ENCODE measurements at places on chromosomes 5 and 9.

- DNase-seq: peak; percentile 41
Observed at GRCh38 chr9:79565245-79565644, 6.5 kb upstream of the TLE4 start.

GRCh38 chr5:172699423-172699822 lies 58.4 kb downstream of the NEURL1B start:
- no peak for DNase-seq

DNA sequence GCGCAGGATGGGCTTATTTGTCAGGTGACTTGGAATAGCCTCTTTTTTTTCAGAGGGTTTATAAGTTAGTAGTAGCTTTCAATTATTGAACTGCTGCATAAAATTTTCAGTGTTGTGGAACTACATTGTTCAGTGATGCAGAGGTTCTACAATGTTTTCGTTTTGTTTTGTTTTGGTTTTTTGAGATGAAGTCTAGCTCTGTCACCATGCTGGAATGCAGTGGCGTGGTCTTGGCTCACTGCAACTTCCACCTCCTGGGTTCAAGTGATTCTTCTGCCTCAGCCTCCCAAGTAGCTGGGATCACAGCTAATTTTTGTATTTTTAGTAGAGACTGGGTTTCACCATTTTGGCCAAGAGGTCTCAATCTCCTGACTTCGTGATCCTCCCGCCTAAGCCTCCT lies 22.0 kb downstream of the NUP188 start:
- DNase-seq: no peak

GRCh38 chr9:112396872-112397271 lies 17.0 kb downstream of the HSDL2 start:
- no peak for DNase-seq

GRCh38 chr5:122295138-122295537 lies 16.9 kb upstream of the SNCAIP start:
- DNase-seq: no peak

DNA sequence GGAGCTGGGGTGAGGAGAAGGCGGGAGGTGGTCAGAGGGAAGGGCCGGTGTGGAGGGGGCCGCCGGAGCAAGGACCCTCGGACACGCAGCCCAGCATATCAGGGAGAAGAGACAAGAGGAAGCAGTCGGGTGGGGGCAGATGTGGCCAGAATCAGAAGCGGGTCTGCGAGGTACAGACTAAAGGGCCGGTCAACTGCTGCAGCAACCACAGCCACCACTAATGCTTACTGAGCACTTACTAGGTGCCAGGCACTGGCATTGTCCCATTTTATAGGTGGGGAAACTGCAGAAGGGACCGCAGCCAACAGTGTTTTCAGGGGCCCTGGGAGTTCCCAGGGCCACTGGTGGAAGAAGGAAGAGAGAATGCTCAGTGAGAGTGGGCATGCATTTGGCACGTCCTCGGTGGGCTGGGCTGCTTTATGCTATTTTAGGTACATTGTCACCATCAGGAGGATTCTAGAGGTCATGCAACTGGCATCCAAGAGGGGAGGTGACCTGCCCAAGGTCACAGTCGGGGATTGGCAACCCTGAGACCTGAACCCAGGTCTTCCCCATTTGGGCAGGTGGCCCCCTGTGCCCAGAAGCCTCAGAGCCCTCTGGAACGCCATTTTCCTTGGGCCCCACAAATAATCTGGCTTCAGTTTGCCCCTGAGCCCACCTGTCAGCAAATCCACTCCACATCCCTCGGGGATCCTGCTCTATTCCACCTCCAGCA lies 53.4 kb downstream of the DUSP1 start:
- no peak for DNase-seq

- DNase-seq: peak; percentile 70
Observed at GRCh38 chr9:112032009-112032408, 135.4 kb downstream of the UGCG start.

- DNase-seq: no peak
Observed at GRCh38 chr5:177269976-177270375, 33.5 kb downstream of the RAB24 start.

- no peak for DNase-seq
Observed at GRCh38 chr5:10434392-10434791, 7.3 kb upstream of the ROPN1L start.

GRCh38 chr5:111017731-111018130 lies 53.8 kb upstream of the TSLP start:
- no peak for DNase-seq

GRCh38 chr5:61332358-61332749 lies 296 bp downstream of the ZSWIM6 start:
- DNase-seq: no peak

DNA sequence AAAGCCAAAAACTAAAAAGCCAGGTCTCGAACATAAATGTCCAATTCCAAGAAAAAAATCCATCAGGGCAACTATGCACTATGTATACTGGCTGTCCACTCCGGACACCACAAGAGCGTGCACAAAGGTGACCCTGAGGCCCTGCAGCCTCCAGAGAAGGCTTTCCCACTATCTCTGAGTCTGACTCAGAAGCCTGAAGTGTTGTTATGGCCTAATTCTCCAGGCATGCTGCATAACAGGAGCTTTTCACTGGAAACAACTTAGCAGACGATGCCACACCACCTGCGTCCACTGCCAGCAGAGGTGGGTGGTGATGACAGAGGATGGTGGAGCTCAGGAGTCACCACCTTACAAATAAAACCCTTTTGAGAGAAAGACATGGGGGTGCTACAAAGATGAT lies 63.7 kb downstream of the HABP4 start:
- DNase-seq: no peak

DNA sequence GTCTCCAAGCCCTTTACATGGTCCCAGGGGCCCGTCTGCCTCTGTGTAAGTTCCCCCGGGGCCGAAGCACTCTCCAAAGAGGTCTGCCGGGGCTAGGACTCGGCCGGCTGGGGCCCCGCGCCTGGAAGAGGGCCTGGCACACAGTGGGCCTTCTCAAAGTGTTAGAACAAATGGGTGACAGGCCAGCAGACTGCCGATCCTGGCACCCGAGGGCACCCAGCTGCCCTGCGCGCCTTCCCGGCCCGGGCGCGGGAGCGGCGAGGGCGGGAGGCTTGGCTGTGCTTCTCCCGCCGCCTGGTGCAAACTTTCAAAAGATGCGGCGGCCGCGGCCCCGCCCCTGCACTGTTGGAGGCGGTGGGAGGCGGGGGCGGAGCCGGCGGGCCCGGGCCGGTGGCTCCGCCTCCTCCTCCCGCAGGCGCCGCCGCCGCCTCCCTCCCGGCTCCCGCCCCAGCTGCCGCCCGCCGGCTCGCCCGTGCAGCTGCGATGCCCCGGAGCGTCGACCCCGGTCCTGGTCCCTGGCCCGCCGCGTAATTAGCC lies at the start of gene NEURL1B:
NEURL1B (plus strand) TSS at position 442 of the 537 bp plus-strand sequence. CDS start 144 bp downstream, outside the sequence.
- peak; percentile 55 for DNase-seq

DNA sequence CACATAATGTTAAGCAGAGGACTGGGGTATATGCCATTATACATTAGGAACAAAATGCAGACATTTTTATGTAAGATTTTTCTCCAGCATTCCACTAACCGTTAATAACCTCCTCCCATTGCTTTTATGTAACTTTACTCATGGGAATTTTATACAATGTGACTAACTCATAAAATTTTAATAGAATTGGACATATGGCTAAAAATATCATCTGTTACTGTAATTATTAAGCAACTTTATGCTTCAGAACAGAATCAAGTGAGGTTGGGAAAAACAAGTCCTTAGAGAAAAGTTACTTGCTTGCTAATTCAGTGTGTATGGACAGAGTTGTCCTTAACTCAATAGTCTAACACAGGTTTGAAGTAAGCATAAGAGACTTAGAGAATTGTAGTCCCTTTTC lies 54.8 kb upstream of the PCSK1 start:
- no peak for DNase-seq

DNA sequence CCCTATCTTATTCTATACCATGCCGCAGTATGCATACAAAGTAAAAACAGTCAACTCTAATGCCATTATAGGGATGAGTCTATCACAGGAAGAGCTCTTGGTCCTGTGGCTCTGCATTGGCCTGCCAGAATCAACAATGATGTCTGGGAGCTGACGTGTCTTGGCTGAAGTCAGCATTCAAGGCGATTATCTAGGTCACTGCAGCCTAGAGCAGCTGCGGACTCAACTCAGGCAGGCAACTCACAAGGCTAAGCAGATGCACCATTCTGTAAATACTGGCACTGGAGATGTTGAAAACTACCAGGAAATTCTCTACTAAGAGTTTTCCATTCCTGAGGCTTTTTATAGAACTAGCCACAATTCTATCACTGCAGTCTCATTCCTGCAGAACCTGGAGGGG lies 13.3 kb downstream of the SPATA9 start:
- no peak for DNase-seq

DNA sequence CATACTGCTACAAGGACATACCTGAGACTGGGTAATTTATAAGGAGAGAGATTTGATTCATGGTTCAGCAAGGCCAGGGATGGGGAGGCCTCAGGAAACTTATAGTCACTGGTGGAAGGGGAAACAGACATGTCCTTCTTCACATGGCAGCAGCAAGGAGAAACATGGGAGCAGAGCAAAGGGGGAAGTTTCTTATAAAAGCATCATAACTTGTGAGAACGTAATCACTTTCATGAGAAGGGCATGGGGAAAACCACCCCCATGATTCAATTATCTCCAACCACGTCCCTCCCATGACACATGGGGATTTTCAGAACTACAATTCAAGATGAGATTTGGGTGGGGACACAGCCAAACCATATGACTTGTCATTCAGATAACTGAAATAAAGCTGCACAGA lies 100.9 kb downstream of the ST8SIA4 start:
- no peak for DNase-seq

DNA sequence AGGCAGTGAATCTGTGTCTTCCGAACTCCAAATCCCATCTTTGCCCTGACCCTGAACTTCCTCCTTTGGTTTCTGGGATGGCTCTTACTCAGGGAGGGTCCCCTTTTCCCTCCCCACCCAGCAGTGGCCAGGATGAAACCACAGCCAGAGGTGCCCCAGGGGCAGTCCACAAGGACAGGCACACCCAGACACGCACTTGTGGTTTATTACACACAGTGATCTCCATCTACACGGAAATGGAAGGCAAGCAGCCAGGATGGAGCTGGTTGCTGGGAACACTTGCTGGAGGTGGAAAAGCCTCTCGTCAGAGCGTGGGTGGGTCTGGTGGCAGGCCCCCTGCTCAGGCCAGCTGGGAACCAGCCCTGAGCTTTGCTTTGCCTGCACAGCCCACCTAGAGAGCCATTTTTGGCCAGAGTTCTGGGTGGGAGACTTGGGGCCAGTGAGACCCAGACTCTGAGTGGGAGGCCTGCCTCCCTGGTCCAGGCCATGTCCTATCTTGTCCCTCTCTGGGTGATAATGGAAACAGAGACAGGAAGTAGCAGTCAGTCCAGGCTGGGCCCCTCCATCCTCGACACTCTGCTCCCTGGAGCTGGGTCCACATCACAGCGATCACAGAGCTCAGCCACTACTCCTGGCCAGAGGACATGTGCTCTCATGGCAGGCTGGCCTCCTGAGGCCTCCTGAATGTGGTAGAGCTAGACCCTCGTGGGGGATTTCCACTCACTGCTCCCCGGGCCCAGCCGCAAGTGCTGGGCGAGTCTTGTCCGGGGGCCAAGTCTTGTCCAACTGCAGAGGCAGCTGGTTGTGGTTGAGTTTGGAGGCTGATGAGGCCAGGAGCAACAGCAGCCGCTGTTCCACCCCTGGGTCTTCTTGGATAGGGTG lies 5.1 kb upstream of the PHYKPL start:
- DNase-seq: no peak

DNA sequence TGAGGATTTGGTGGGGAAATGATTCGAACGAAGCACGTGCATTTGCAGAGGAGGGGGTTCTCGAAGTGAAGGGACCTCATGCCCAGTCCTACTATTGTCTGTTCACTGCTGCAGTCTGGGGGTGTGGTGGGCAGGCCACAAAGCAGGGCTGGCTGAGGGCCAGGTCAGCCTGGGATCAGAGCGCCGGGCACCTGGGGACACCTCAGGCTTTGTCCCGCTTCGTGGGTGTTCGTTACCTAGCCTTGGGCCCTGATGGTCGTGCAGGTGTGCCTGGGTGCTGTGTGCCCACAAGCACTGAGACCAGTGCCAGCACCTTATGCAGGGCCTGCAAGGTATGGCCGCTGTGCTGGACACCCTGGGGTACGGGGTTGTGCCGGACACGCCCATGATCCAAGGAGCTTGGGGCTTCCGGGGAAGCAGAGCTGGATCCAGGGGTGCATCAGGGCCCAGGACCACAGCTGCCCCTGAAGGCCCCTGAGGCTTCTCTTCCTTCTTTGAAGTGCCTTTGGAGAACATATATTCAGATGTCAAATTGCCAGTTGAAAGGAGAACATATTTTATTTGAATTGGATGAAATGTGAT lies 80.6 kb downstream of the COL5A1 start:
- DNase-seq: no peak

DNA sequence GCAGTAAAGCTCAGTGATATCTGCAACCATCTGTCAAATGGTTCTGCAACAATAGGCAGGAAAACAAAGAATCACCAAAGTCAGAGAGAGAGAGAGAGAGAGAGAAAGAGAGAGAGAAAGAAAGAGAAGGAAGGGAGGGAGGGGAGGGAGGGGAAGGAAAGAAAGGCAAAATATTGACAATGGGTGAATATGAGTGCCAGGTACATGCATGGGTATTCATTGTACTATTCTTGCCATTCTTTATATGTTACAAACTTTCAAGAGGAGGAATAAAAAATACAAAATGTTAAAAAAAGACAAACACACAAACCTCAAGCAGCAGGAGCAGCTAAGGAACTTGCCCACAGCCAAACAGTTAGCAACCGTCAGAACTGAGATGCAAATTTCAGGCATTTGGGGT lies 350.8 kb upstream of the RFX3 start:
- no peak for DNase-seq

GRCh38 chr5:948472-949274 lies 56.0 kb downstream of the TRIP13 start:
- DNase-seq: no peak

GRCh38 chr5:180439911-180440769 lies 54.0 kb upstream of the CNOT6 start:
- no peak for DNase-seq

GRCh38 chr5:159642379-159642778 lies 273.9 kb upstream of the ADRA1B start:
- DNase-seq: no peak

GRCh38 chr9:72251589-72251988 lies 102.3 kb downstream of the GDA start:
- no peak for DNase-seq

DNA sequence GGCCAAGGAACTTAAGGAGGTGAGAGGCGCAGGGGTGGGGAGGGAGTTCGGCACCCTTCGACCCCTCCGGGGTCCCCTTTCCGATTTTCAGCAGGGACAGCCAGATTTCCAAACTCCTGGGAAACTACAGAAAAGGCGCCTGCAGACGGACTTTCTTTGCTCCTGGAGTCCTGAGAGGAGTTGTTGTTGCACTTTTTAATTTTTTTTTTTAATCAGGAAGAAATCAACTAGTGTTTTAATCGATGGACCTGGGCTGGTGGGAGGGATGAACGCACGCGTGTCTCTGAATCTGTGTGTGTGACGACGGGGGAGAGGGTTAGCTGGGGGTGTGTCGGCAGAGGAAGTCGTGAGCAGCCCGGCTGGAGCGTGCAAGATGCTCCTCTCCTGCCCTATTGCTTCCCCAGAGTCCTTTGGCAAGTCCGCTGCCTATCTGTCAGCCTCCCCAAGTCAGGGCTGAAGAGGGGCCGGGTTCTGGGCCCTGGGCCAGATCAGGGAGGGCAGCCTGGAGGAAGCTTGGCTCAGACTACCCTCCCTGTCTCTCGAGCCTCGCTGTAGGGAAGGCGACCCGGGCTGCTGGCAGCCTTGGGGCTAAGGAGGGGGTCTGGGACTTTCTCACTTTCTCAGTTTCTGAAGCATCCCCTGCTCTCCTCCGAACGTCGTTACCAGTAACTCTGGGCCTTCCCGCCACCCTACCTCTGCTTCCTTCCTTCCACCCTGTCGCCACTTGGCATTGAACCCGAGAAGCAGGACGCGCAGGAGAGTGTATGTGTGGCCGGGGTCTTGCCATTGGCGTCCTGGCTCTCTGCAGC lies 731 bp downstream of the PRR16 start:
- DNase-seq: no peak
